ENCODE measurements at places on chromosomes 7 and 10. TPM values are rescaled to one million over a fixed set of nuclear protein-coding genes. Genes with fewer than 3 reads are reported as not detected.

The HOXA11 gene
- total RNA-seq = 3.7 TPM

GRCh38 chr10:4733150-4733842 is 92.7 kb upstream of the AKR1E2 start:
- H3K27me3 ChIP-seq = no peaks in the 10 kb centered on the region
- H3K4me3 ChIP-seq = no peak overlapping the region
- no peaks in the 10 kb centered on the region for H3K4me1 ChIP-seq
- no peaks in the 10 kb centered on the region for H3K36me3 ChIP-seq

The STMP1 gene
- total RNA-seq = 25.7 TPM

DNA sequence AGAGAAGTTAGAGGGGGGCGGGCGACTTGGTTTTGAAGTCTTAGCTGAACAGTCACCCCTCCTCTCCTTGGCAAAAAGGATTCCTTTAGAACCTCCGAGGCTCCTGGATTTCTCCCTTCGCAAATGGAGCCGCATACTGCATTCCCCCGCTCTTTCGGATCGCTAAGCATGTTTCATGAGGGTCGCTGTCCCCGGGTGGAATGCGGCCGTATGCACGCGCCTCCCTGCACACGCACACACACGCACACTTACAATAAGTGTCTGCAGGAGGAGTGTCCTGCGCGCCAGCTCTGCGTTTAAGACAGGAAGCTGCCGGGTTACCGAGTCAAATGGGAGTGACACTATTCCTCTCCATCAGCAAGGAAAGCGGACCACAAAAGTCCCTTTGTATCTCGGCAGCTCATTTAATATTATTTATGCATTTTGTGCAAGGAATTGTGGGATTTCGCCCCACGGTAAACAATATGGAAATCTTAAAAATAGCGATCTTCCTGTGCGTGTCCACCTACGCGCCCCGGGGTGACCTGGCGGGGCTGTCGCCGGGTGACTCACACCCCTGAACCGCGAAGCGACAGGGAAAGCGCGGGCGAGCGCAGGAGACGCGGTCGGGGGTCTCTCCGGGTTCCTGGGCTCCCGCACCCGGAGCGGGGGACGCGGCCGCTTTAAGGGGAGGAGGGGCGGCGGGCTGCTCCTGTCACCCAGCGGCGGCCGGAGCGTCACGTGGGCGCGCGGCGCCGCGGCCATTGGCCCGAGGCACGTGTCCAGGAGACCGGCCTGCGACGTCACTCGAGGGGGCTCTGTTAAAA is 988 bp upstream of the EN2 start:
- peaks cover 92% of the 10 kb centered on the region for H3K27me3 ChIP-seq
- H3K36me3 ChIP-seq = no peaks in the 10 kb centered on the region
- H3K4me1 ChIP-seq = peaks cover 3% of the 10 kb centered on the region
- H3K4me3 ChIP-seq = peak overlapping the region; percentile 43
- peak; percentile 71 for DNase-seq

The SPDYE6 gene
- total RNA-seq = not detected

DNA sequence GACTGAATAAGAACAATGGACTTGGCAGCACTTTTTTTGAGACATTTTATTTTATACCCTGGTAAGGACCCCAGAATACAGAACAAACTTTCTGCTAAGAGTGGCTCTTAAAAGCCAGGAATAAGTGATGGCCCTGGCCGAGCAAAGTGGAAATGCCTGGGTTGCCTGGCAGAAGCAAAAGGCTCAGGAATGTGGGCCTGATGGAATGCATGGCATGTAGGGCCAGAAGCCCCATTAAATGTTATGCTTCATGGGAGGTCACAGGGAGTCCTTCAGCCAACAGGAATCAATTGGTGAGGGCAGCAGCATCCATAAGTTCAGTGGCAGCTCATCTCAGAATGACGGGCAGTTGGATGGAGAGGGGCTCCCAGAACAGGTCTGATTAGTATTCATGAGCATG is 301.5 kb upstream of the CACNA2D1 start:
- no peak overlapping the region for H3K27ac ChIP-seq
- H3K36me3 ChIP-seq = no peaks in the 10 kb centered on the region
- no peak overlapping the region for H3K4me3 ChIP-seq
- H3K27me3 ChIP-seq = no peaks in the 10 kb centered on the region
- H3K4me1 ChIP-seq = no peaks in the 10 kb centered on the region
- DNase-seq = no peak

The BLVRA gene
- total RNA-seq = 14.7 TPM

DNA sequence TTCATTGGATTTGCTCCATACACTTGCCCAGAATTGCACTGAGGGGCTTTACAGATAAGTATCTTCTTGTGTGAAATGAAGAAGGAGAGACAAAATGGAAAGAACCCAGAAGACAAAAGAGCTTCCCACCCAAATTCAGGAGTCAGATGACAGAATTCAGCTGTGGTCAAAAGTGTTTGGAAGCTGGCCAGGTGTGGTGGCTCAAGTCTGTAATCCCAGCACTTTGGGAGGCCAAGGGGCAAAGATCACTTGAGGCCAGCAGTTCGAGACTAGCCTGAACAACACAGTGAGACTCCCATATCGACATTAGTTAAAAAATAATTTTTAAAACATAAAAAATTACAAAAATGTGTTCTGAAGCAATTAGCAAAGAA is 27.1 kb downstream of the DUSP5 start:
- no peak overlapping the region for H3K4me3 ChIP-seq
- H3K27me3 ChIP-seq = no peaks in the 10 kb centered on the region
- no peaks in the 10 kb centered on the region for H3K4me1 ChIP-seq
- no peaks in the 10 kb centered on the region for H3K36me3 ChIP-seq

DNA sequence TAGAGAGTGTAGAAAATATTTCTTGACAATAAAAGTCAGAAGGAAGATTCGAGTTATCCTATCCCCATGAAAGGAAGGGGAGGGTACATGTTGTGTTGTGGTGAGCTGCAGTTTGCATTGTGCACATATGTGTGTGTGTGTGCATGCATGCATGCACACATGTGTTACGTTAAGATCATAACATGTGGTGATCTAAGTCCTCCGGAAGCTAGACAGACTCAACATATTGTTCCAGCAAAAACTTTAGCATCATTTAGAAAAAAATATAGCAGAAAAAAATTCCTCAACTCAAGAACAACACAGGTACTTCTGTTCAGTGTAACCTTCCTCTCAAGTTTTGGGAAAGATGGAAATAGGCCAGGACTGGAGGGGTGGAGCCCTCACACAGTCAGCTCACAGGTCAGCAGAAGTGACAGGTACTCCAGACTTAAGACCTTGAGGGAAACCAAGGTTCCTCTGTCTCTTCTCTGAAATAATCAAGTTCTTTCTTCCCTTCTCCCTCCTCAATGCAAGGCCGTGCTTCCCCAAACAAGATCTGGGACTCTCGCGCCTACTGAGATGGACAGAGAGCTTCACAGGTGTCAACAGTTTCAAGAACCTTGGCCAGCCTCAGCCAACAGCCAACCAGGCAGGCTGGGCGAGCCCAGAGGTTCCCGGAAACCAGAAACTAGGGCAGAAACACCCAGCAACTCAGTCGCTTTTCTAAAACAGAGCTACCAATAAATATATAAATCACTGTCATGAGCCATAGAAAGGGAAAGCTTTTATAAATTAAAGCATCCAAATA is 205.2 kb downstream of the FAM107B start:
- no peak overlapping the region for H3K4me3 ChIP-seq
- no peaks in the 10 kb centered on the region for H3K27me3 ChIP-seq
- DNase-seq = peak; percentile 71

- H3K4me1 ChIP-seq = no peaks in the 10 kb centered on the region
- no peak for DNase-seq
- H3K4me3 ChIP-seq = no peak overlapping the region
- no peak overlapping the region for H3K27ac ChIP-seq
Measured at GRCh38 chr10:67308912-67309311, 383.1 kb downstream of the LRRTM3 start.

GRCh38 chr7:80785276-80785675 is 133.6 kb downstream of the SEMA3C start:
- H3K27ac ChIP-seq = no peak overlapping the region
- no peaks in the 10 kb centered on the region for H3K36me3 ChIP-seq
- no peaks in the 10 kb centered on the region for H3K4me1 ChIP-seq
- no peak overlapping the region for H3K4me3 ChIP-seq
- DNase-seq = no peak
- no peaks in the 10 kb centered on the region for H3K27me3 ChIP-seq

- H3K4me1 ChIP-seq = no peaks in the 10 kb centered on the region
- no peak overlapping the region for H3K27ac ChIP-seq
- no peak overlapping the region for H3K4me3 ChIP-seq
- no peak for DNase-seq
- H3K27me3 ChIP-seq = no peaks in the 10 kb centered on the region
- H3K36me3 ChIP-seq = no peaks in the 10 kb centered on the region
Measured at GRCh38 chr7:22945584-22945983, 68.3 kb downstream of the HYCC1 start.

DNA sequence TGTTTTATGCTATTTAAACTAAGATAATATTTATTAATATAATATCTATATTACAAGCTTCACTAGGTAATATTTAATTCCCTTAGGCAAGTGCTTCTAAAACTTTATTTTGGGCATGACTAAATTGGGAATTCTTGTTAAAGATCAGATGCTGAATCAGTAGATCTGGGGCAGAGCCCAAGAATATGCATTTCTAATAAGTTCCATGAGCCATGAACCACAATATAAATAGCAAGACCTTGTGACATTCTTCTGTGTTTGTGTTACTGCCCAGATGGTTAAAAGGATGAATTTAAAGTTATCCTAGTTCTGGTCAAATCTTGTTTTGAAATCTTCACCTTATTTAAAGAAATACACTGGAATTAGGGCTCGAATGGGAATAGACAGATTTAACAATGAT is 258.4 kb upstream of the CACNA2D1 start:
- H3K4me3 ChIP-seq = no peak overlapping the region
- H3K27ac ChIP-seq = no peak overlapping the region
- DNase-seq = no peak
- no peaks in the 10 kb centered on the region for H3K27me3 ChIP-seq

GRCh38 chr10:15370856-15371701 is at the start of gene FAM171A1:
FAM171A1 (minus strand) TSS chr10:15371289; CDS start chr10:15371052, 237 bp downstream.
- no peaks in the 10 kb centered on the region for H3K4me1 ChIP-seq
- peak; percentile 72 for DNase-seq
- H3K36me3 ChIP-seq = no peaks in the 10 kb centered on the region

The GARIN1A gene
- 0.89 TPM for total RNA-seq

DNA sequence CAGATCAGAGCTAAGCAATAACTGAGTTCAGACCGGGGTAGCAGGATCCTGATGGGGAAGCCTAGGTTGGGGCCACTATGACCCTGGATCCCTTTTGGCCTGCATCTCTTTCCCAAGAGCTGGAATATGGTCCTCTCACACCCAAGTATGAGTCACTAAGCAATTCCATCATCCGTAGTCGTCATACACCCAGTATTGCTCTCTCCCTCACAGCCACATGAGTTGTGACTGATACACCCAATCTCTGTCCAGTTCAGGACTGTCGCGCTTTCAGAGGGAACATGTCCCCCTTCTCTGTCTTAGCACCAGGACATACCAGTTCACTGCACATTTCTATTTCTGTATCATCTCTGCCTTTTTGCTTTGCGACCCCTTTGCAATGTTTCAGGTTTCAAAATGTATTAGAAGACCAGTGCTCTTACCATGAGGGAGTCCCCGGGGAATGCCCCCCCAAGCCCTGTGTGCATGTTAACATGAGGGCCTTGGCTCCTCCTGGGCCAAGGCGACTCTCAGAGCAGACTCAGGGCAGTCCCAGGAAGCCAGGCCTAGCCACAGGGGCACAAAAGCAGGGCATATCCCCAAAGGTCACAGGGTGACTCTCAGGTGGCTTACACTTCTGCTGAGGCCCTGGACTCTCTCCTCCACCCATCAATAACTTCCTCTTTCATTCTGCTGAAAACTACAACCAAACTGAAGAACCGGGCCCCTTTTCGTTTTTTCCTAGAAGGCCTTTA is 75.3 kb upstream of the SAMD8 start:
- no peaks in the 10 kb centered on the region for H3K4me1 ChIP-seq
- DNase-seq = no peak
- H3K36me3 ChIP-seq = no peaks in the 10 kb centered on the region

The COMTD1 gene
- total RNA-seq = 117 TPM

DNA sequence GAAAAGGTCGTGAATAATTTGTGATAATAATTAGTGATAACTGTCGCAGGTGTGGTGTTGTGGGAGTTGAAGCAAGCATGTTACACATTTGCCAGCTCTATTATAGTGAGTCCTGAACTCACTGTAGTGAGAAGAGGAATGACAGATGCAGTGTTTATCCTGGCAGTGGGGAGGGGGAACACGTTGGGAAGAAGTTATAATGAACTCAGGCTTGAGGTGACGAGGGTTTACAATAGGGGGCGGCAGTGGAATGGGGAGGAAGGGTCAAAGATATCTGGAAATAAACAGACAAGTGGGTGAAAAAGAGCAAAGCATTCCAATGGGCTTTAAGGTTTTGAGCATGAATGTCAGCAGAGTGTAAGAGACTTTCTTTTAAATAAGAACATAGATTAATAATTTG is 49.6 kb downstream of the ITPRID1 start:
- H3K4me1 ChIP-seq = no peaks in the 10 kb centered on the region
- no peak for DNase-seq
- H3K27me3 ChIP-seq = no peaks in the 10 kb centered on the region
- no peak overlapping the region for H3K27ac ChIP-seq
- no peak overlapping the region for H3K4me3 ChIP-seq
- H3K36me3 ChIP-seq = no peaks in the 10 kb centered on the region

DNA sequence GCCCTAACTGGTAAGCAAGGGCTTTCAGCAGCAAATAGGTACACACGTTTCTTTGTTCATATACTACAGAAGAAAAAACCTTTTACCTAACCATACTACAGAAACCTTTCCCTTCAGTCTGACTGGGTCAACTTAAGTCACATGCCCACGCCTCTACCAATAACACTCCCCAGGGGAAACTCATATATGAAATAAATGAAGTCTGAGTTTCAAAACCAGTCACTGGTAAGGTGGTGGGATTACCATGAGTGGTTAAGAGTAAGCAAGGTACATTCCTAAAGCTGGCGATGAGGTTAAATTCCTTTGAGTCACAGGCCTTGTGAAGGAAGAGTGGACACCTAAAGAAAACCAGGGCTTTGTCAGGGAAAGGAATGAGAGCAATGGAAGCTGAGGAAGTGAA is 21.4 kb upstream of the KIF20B start:
- H3K4me3 ChIP-seq = no peak overlapping the region
- H3K27ac ChIP-seq = no peak overlapping the region
- no peaks in the 10 kb centered on the region for H3K27me3 ChIP-seq
- no peaks in the 10 kb centered on the region for H3K4me1 ChIP-seq

The SHH gene
- 8.1 TPM for total RNA-seq

- DNase-seq = no peak
- no peak overlapping the region for H3K27ac ChIP-seq
- H3K27me3 ChIP-seq = no peaks in the 10 kb centered on the region
- no peaks in the 10 kb centered on the region for H3K4me1 ChIP-seq
Measured at GRCh38 chr7:135670179-135670578, 7.9 kb downstream of the STMP1 start.

DNA sequence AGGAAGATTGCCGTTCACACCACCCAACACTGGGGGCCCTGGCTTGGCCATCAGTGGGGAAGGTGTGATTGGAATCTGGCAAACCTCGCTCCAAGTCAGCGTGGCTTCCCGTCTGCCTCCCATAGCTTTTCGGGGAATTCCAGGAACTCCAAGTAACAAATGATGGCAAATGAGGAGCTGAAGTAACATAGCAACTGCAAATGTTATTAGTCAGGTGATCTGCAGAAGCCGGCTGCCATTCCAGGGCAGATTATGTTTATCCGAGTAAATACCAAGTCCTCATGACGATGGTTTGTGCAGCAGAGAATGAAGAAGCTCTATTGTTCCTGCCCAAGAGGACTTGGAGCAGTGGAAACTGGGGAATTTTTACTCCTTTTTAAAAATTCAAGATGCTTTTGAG is 270.5 kb upstream of the PODXL start:
- no peaks in the 10 kb centered on the region for H3K4me1 ChIP-seq
- H3K36me3 ChIP-seq = no peaks in the 10 kb centered on the region
- no peak overlapping the region for H3K4me3 ChIP-seq
- H3K27me3 ChIP-seq = peaks cover 3% of the 10 kb centered on the region
- DNase-seq = no peak
